ENCODE measurements at places on chromosomes 11 and 22.

GRCh38 chr11:131295986-131296385 lies 74.4 kb upstream of the NTM start:
- no peak for DNase-seq

DNA sequence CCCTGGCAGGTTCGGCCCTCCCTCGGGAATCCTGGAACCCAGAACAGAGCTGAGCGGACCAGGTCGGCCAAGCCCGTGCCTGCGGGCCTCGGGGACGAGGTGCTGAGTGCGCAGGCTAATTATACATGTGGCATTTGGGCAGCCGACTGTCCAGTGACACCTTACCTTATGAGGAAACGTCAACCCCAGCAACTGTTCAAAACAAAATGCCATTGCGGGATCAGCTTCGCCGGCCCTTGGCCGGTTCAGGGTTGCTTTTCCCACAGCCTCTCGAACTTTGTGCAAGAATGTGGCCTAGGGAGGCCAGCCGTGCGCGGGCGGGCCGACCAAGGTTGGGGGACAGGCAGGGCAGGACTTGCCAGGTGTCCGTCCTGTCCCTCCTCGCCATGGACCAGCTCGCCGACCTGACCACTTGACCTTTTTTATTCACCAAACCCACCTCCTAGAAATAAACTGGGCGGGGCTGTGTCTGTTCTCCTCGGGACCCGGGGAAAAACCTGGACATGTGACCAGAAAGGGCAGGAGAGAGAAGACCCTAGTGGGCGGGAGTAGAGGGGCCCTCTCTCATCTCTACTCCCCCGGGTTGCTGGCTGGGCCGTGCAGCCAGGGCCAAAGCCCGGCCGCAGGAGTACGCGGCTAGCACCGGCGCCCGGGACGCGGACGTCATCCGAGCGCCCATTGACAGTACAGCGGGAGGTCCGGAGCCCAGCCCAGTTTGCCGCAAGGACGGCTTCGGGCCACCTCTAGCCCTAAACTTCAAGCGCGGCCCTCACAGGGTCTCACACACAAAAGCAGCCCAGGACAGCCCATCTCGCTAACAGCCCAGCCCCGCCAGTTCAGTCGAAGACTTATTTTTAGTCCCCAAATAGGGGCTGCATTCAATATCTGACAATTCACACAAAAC lies 134.3 kb upstream of the C11orf58 start:
- peak; percentile 60 for DNase-seq

GRCh38 chr11:110525883-110526282 lies 96.1 kb downstream of the FDX1 start:
- DNase-seq: no peak

GRCh38 chr11:119828006-119828405 lies 99.0 kb upstream of the NECTIN1 start:
- no peak for DNase-seq

Data from body of pancreas (tissue), 4 donors.